ENCODE measurements at places on chromosomes 12 and 14.

DNA sequence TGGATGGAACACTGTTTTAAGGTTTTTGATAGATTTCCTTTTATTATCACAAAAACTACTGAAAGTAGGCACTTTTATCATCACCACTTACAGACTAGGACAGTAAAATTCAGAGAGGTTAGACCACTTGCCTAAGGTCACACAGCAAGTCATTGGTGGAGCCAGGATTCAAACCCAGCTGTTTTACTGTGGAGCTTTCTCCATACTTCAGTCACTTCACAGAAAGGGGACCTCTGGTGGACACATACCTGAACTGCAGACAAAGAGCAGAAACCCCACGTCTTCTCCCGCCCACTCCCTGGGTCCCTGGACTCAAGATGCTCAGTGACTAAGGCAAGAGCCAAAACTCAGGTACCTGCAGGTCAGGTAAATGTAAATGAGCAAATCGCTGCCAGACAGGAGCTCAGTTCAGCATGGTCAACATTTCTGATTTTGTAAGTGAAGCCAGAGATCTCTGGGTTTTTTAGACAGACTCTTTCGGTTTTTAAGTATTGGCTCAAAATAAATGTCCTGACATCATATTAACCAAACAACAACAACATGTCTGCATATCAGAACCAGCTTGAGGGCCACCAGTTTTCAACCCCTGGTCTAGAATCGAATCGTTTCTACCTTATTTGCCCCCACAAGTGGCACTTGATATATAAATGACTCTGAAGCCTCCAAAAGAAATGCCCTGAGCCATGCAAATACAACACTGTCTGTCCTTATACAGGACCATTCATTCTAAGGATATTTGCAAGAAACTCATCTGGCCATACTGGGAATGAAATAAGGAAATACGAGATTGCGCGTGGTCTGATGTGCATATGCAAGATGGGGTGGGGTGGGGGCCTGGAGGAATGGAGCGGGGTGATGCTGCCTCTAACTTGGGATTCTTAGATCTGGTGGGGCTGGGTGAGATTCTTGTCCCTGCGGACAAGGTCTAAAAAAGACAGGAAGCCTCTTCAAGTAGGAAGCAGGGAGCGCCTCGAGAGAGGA, 110.9 kb downstream of the KSR2 start:
- DNase-seq: peak; percentile 69

DNA sequence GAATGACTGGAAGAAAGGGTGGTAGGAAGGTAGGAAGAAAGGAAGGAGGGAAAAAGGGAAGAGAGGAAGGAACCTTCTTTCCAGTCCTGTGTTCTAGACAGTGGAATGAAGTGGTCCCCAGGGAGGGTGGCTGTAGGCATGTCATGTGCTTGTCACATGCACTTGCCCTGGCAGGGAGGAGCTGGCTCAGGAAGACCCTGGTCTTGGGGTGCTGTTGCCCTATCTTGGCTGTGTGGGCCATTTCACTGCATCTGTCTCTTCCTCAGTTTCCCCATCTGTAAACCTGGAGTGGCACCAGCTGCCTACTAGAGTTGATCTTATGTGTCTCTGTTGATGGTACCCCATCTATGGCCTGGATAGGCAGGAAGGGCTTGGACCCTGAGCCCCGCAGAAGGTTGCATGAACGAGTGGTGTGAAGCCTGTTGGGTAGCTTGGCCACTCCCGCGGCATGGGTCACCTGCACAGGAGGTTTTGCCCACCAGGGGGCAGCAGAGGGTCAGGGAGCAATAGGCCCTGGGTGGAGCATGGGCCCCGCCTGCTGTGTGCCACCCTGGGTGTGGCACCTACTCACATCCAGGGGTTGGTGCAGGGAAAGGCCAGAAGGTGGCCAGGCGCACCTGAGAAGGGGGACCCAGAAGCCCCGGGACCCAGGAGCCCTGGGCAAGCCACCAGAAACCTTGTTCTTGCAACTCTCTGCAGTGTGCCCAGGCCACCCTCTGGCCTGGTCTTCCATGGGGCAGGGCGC, 25.1 kb downstream of the MEG3 start:
- peak; percentile 76 for DNase-seq

GRCh38 chr14:62952226-62952625, 93.0 kb downstream of the KCNH5 start:
- DNase-seq: no peak

- DNase-seq: no peak
These were observed 36.4 kb upstream of the SYT10 start for GRCh38 chr12:33476058-33476457.

- peak; percentile 46 for DNase-seq
These were observed 50.0 kb downstream of the NCOR2 start for GRCh38 chr12:124517260-124518050.

GRCh38 chr12:107912421-107913004, 138.0 kb downstream of the ASCL4 start:
- DNase-seq: peak; percentile 78

DNA sequence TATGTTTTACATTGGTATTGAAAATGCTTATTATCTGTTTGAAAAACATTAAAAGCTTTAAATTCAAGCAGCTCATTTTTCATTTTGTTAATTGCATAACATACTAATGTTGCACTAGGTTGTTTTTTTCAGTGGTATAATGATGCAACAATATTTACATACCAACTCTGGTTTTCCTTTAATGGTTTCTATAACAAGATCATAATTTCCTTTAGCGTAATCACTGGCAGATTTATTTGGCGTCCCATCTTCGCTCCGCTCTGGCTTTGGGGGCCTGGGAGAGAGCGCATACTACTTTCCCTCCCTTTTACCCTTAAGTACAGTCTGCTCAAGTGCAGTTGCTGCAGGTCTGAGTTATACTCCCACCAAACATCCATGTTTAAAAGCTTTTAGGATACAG, 574.1 kb downstream of the PRKD1 start:
- DNase-seq: no peak

DNA sequence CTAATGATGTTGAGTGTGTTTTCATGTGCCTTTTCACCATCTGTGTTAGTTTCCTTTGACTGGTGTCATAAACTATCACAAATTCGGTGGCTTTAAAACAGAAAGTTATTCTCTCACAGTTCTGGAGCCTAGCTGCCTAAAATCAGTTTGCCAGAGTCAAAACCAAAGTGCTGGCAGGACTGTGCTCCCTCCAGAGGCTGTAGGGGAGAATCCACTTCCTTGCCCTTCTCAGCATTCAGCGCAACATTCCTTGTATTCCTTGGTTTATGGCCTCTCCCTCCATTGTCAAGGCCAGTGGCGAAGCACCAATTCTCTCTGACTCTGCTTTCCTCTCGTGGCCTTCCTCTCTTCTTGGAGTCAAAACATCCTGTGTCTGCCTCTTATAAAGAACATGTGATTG, 174.2 kb upstream of the PDE3A start:
- no peak for DNase-seq

- peak; percentile 70 for DNase-seq
These were observed 620 bp downstream of the YBX3 start for GRCh38 chr12:10722502-10722904.

DNA sequence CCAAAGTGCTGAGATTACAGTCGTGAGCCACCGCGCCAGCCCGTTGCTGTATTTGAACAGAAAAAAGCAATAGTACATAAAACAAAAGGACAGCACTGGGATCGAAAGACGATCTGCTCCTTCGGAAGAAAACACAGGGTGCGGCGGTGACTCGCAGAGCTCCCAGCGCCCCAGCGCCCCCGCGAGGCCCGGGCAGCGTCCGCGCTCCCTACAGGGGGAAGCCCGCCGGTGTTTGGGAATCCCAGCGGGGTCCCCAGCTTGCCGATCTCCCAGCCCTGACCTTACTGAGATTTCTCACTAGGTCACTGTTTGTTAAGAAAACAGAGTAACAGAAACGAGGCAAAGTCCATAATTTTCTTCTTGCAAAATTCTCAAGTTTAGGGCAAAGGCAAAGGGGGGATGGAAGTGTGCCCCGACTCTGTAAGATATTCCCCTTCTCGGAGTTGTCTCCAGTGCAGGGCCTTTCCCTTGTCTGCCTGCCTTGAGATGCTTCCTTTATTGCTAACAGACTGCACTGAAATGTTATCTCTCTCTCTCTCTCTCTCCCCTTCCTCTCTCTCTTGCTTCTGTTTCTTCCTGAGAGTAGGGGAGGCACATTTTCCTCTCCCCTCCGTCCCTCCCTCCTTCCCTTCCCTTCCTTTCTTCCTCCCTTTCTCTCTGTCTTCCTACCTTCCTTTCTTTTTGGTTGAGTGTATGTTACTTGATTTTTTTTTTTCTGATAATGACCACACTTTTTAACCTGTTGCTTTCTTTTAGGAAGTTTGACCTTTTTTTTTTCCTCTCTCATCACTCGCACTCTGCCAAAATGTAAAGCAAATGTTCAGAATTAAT, 91.9 kb downstream of the TMEM30B start:
- peak; percentile 20 for DNase-seq

DNA sequence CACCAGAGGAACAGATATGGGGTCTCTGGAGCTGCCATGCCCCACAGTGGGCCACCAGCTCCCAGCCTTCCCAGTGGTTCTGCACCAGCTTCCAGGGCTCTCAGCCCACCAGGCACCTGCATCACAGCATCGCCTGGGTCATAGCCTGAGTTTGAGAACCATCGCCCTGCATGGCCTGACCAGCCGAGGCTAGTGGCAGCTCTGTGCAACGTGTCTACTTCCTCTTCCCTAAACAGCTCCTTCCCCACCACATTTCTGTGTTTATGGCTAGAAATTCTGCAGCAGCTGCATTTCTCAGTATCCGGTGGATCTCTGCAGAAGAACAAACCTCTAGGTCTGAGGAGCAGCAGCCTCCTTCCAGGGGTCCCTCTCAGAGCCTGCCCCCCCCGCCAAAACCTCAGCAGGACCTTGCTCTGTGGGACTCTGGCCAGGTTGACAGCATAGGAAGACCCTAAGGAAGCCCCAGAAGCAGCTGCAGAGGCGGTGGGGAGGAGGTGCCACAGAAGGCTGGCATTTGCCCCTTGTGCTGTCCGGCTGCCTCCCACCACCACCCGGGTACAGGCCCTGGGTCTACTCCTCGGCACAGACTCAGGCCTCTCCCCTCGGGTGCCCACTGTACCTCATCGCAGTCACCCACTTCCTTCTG, 47.7 kb downstream of the PSMA6 start:
- DNase-seq: peak; percentile 87

DNA sequence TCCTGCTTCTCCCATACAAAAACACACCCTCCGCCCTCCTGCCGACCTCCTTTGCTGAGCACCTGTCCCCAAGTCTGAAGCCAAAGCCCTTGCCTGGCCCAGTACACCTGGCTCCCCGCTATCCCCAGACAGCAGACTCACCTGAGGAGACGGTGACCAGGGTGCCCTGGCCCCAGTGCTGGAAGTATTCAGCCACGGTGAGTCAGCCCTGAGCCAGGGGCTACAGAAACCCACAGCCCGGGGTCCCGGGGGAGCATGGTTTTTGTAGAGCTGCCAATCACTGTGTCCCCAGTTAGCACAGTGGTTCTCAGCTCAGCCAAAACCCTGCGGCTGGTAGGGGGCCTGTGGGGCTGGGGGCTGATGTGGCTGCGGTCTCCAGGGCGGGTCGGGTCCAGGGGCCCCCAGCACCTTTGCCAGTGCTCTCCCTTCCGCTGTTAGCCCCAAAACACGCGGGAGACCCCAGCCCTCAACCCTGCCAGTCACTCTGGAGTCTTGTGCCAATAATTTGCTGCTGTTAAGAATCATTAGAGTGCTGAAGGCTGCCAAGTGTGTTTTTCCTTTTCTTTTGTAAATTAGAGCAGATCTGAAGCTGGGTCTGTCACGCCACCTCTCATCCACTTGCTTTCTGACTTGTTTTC, 339.0 kb downstream of the TMEM121 start:
- DNase-seq: peak; percentile 71

GRCh38 chr12:58883576-58884334, 36.5 kb downstream of the LRIG3 start:
- no peak for DNase-seq

- DNase-seq: peak; percentile 71
These were observed 83.7 kb downstream of the ST8SIA1 start for GRCh38 chr12:22250762-22251161.

- no peak for DNase-seq
These were observed 123.5 kb upstream of the NOS1 start for GRCh38 chr12:117484901-117485300.

DNA sequence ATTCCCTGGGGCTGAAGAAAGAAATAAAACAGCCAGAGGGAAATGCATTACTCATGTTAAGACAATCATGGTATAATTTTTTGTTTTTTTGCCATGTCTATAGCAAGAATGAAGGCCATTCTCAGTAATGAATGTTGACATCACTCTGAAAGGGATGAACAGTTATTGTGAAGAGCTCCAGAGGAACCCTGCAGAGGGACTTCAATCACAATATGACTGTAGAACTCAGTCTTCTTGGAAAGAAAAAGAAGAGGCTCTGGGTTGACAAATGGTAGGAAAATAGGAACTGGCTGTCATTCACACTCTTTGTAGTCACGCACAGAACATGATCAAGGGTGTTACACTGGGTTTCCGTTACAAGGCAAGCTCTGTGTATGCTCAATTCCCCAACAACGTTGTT, 73.8 kb upstream of the DACT1 start:
- no peak for DNase-seq

DNA sequence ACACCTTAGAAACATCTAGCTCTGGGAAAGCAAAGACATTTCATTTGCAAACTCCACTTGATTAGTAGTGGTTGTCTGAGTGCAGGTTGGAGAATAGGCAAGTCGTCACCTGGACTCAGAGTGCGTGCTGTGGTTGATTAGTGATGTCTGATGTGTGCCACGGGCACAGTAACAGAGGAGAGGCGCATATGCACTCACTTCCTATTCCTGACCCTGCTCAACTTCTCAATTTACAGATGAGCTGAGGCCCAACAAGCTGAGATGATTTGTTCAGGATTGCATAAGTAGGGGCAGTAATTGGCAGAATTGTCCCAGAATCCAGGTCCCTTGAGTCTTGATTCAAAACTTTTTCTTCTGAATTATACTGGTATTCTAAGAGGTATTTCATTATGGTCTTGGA, 44.9 kb downstream of the ADCK1 start:
- peak; percentile 19 for DNase-seq

- no peak for DNase-seq
These were observed 3.6 kb upstream of the MORN3 start for GRCh38 chr12:121673013-121673511.

DNA sequence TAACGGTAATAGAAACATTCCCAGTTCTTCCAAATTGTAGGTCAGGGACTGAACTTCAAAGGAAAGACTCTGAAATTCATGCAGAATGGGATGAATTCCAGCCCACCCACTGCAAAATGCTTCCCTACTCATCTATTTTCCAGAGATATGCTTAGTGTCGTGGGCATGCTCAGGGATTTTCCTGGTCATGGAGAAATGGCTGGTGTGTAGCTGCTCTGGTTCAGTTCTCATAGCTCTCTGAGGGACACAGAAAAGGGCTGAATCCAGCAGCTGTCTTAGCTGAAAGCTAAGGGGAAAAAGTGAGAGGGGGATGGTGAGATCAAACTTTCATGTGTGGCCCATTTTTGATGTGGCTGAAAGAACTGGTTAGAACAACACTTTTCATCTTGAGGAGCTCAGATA, 72.9 kb upstream of the KRAS start:
- DNase-seq: no peak

GRCh38 chr14:66641861-66642635, 134.1 kb downstream of the GPHN start:
- DNase-seq: no peak

- no peak for DNase-seq
These were observed 39.7 kb upstream of the SMUG1 start for GRCh38 chr12:54228471-54228870.
